ENCODE measurements at places on chromosomes 7 and 10. TPM values are rescaled to one million over a fixed set of nuclear protein-coding genes. Genes with fewer than 3 reads are reported as not detected.

DNA sequence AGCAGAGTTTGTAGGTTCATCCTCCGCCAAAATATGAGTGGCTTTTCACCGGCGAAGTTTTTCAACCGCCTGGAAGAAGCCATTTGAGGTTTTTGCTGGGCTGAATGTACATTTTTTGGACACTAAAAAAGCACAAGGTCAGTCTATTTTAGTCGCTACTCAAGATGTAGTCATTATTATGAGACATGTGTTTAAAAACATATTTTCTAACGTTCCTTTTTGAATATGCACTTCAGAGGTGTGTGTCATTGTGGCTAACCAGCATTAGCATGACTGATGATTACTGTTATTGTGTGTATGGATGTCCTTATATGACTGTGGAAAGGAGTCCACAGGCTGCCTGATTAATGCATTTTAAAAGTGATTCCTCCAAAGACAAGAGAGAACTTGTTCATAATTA, 605.4 kb downstream of the INHBA start:
- no peak for DNase-seq

GRCh38 chr7:158898025-158898424, 41.7 kb downstream of the DYNC2I1 start:
- no peak for DNase-seq

DNA sequence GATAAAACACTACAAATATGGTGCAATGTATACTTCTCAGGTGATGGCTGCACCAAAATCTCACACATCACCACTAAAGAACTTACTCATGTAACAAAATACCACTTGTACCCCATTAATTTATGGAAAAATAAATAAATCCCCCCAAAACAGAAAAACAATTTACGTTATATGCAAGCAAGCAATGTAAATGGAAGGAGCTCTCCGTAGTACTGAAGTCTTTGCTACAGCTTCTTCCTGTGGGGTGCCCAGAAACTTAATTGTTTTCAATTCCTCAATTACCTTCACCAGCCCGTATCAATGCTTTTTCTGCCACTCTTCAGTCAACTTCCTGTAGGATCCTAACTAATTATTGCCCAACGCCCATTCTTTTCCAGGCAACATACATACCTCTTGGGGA, 138.1 kb downstream of the RELN start:
- no peak for DNase-seq

DNA sequence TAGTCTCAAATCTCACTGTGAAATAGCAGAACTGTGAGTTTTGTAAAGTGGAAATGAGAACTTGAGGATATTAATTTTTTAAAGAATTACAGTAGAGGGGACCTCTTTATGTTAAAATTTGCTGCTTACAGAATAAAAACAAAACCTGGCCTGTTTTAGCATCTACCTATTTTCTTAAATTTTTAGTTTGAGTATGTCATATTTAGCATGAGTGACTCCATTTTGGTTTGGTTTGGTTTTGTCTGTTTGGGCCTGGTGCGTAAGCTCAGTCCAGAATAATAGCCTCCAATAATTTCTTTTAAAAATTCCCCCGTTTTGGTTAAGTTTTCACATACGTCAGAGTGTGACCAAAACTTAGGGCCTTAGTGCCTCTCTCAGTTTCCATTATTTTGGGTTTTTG, 152.0 kb upstream of the ZNF92 start:
- no peak for DNase-seq

DNA sequence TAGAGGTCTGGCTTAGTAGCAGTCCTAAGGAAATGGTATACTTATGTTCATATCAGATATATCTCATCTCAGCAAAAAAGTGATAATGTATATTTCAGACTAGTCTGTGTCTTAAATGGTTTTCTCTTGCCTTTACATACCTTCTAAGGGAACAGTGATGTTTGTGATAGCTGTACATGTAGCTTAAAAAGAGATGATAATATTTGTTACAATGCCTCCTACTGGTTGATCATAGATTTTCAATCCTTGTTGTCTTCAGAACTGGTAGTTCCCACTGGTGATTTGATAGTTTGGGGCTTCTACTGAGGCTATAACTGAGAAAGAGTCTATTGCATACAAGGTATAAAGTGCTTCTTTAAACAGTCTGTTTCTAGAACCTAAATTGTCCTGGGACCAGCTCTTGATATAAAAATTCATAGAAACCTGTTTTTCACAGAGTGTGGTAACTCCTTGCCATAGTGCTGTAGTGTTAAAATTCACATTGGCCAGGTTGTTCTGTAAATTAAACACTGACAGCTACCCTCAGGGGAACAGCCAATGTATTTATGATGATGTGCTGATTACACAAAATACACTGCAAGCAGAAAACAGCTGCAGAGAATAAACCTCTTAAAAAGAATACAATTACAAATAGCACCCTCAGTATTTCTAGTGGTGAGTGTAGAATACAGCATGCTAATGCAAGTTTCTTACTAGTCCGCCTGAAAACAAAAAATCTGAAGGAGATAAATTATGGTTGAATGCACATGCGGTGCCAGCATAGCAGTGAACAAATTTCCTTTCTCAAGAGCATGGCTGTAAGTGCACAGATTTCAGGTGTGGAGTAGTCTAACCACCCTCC, 90.3 kb downstream of the BTRC start:
- no peak for DNase-seq

GRCh38 chr7:155921086-155921803, 109.0 kb upstream of the SHH start:
- DNase-seq = no peak

GRCh38 chr10:31187607-31188210, 131.3 kb upstream of the ZEB1 start:
- DNase-seq = no peak

- DNase-seq = no peak
Observed at GRCh38 chr10:60246382-60246781, 143.3 kb downstream of the ANK3 start.

DNA sequence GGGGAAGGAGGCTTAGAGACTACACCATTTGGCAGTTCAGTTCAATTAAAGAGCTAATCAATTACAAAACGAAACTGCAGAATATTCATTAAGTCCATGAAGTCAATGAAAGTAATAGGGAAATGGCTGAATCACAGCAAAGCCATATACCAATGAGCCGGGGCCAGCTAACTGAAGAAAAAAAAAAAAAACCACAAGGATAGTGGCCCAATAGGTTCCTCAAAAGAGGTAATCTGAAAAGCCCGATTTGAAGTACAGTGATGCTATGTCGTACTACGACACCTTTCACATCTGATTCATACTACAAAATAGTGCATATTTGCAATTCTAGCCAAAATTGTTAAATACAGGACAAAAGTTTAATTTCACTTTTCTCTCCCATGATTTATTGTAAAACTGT, 2.5 kb downstream of the ARHGAP12 start:
- no peak for DNase-seq

DNA sequence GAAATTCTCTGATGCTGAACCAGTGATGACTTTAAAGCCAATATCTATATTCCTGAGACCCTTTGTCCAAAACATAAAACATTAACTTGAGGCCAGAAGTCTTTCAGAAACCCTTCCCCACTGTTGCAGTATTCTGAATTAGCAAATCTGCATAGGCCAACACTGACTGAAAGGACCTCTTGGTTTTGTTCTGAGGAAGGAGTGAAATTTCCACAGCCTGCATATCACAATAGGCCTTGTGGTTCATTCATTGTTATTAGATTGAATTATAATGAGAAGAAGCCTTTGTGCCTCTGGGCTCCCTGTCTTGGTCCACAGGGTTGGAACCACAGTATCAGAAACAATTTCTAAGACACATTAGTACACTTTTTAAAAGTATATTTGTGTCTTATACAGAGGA, 90.3 kb downstream of the CCNY start:
- no peak for DNase-seq

GRCh38 chr7:120311028-120311788, 38.2 kb downstream of the KCND2 start:
- no peak for DNase-seq

DNA sequence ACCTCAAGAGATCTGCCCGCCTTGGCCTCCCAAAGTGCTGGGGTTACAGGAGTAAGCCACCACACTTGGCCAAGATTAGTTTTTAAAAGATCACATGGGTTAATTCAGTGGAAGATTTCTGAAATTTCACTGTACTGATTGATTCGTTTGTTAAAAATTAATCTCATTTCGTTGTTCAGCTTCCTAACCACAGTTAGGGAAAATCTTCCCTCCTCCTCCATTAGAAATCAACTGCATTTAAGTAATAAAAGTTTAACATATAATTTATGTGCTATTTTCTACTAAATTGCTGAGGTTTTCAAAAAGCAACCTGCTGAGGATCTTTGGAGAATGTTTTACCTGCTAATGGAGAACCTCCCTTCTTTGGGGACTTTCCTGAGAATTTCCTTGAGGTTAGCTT, 522.4 kb downstream of the GATA3 start:
- no peak for DNase-seq

DNA sequence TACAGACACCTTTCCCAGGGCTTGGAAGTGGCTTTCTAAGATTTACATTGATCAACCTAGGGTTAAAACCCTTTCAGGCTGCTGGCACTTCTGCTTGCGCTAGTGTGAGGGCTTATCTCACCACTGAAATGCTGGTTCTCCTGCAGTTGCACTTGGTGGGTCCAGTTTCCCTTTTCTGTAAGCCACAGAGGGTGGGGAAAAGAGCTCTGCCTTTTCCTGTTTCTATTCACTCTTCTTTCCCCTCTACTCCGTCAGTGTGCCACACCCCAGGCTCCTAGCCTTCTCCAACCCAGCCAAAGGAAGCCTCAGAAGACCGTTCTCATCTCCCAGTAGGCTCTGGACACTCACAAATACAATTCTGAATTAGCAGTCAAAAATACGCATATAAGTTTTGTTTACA, 19.0 kb upstream of the CAPZA2 start:
- no peak for DNase-seq

- no peak for DNase-seq
Observed at GRCh38 chr10:130050721-130051120, 59.9 kb downstream of the C10orf143 start.

GRCh38 chr7:94449151-94449725, 54.5 kb downstream of the COL1A2 start:
- no peak for DNase-seq

- no peak for DNase-seq
Observed at GRCh38 chr7:92242972-92243371, 2.7 kb downstream of the KRIT1 start.

GRCh38 chr10:106980495-106981451, 183.7 kb downstream of the SORCS1 start:
- no peak for DNase-seq

DNA sequence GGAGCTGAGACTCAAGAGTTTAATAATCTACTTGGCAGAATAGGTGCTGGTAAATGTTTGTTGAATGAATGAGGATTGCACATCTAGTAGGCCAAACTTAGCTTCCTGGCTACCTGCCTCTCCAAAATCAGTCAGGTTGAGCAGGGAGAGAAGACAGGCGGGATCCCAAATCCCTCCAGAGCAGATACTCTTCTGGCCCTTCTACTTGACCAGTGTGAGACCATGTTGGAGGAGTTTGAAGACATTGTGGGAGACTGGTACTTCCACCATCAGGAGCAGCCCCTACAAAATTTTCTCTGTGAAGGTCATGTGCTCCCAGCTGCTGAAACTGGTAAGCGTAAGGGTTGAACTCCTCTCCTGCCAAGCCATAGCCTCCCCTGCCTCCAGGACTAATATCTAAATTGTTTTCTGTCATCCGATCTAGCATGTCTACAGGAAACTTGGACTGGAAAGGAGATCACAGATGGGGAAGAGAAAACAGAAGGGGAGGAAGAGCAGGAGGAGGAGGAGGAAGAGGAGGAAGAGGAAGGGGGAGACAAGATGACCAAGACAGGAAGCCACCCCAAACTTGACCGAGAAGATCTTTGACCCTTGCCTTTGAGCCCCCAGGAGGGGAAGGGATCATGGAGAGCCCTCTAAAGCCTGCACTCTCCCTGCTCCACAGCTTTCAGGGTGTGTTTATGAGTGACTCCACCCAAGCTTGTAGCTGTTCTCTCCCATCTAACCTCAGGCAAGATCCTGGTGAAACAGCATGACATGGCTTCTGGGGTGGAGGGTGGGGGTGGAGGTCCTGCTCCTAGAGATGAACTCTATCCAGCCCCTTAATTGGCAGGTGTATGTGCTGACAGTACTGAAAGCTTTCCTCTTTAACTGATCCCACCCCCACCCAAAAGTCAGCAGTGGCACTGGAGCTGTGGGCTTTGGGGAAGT, 2.2 kb upstream of the MBLAC1 start:
- DNase-seq = no peak

Gene THNSL1
- total RNA-seq = 0.52 TPM

Gene INHBA
- not detected for total RNA-seq

Gene SAP25
- total RNA-seq = 53.4 TPM

Gene CRTAC1
- not detected for total RNA-seq

Gene SLC16A9
- total RNA-seq = not detected

Gene LRRD1
- not detected for total RNA-seq

Gene LEP
- not detected for total RNA-seq

Gene OR2A42
- not detected for total RNA-seq

Gene CYP2C19
- not detected for total RNA-seq

Gene BEND7
- total RNA-seq = not detected

Gene GIMAP6
- 14.9 TPM for total RNA-seq

Gene SPDYE2B
- not detected for total RNA-seq

Gene DPYSL4
- 0.96 TPM for total RNA-seq

Gene FANK1
- total RNA-seq = 0.25 TPM

Gene BMPER
- total RNA-seq = not detected

All from CD4-positive, alpha-beta T cell (primary cell).